ENCODE measurements at places on chromosomes 11 and 22.

GRCh38 chr11:121762820-121763219 is 310.1 kb upstream of the SORL1-AS1 start:
- no peak for DNase-seq

- no peak for DNase-seq
Measured at GRCh38 chr11:94175535-94175934, 46.9 kb downstream of the PANX1 start.

DNA sequence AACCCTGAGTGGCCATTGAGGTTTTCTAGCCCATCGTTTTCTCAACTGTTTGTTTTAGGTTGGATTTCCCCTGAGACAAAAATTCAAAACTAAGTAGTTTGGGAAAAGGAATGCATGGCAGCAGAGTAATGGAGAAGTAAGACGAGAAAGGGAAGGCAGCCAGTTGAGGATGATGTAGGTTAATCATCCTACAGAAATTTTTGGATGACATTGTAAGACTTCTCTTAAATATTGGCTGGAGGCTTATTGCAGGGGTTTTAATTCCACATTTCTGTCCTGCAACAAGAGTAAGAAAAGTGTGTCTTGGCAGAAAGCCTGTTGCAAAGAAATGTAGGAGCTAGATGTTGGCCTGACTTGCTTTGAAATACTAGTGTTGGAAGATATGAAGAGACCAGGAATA is 308.8 kb downstream of the LUZP2 start:
- DNase-seq = no peak

DNA sequence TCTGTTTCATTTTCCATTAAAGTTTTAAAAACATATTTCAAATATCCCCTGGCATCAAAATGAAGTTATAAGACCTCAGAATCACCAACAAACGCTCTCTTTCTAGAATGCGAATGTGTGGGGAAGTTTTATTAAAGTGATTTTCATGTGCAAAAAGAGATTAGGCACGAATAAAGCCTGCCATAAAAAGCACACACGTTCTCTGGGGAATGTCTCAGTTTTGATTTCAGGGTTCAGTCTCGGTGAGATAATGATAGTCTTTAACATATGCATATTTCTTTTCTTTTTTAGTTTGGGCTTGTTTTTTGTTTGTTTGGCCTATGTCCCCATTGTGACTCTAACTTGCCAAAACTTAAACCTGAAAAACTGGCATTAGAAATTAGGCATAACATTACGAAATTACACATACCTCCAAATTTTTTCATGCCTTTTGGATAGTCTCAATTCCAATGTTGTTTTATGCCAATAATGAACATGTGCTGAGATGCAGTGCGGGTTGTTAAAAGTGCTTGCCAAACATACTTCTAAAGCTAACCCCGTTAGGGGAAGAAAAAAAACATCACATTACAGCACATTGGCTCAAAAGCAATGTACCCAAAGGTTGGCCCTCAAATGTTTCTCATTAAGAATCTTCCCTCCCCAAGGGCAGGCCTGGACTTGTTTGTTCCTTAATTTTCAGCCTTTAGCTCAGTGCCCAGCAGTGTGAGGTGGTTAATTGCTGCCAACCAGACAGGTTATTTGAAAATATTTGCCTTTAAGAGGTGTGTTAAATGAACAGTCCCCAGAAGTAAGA is 33.2 kb upstream of the FBLN1 start:
- DNase-seq = no peak

DNA sequence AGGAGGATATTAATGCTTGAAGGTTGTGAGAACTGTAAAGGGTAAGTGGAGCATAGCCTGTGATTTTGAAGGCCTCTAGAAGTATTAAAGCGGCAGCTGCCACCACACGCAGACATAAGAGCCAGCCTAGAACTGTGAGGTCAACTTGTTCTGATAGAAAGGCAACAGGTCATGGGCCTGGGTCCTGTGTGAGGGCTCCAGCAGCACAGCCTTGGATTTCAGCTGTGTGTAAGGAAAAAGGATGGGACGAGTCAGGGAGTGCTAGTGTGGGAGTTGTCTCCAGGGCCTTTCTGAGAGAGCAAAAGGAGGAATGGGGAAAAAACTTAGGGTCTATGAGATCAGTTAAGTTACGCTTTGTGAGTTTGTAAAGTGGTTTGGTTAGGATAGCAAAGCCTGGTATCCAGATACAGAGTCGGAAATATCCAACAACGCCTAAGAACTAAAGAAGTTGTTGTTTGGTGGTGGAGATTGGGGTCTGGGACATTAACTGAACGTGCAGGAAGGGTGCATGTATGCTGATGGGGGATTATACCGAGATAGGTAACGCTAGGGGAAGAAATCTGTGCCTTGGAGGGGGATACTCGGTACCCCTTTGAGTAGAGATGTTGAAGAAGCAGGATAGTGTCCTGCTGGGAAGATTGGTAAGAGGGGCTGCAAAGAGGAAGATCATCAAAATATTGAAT is 17.4 kb upstream of the ANO1 start:
- DNase-seq = no peak

DNA sequence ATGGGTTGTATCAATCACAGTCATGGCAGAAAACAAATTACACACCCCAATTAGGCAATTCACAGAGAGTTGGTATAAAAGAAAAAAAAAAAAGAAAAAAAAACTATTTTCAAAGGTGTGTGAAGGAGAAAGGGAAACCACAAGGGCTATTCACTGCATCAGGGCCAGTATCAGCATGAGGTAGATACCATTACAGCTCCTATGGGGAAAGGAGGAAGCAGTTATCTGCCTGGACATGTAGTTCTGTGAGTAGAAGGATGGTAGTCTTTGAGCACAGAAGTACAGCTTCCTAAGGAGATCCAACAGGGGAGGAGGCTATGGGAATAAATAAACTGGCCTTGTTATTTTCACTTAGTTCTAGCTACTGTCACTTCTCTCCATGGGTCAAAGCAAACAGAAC is 746.1 kb downstream of the LUZP2 start:
- DNase-seq = no peak

GRCh38 chr11:72738199-72739141 is 13.7 kb downstream of the ARAP1 start:
- DNase-seq = peak; percentile 79

DNA sequence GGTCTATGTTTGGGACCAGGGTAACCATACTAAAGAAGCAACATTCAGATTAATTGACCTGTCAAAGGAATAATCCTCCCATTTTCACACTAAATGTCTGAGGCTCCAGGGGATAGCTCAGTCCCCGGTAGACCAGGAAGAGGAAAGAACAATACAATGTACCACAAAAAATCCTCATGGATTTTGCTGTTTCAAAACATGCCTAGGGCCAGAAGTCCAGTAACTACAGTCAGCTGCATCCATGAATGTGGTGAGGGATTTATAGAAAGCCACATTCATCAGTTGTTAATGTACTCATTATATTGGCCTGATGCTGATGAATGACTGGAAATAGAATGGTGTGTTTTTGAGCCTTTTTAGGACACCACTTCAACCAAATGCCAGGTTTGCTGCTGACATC is 6.9 kb upstream of the ETS1 start:
- no peak for DNase-seq

GRCh38 chr11:72685560-72686480 is 11.6 kb upstream of the PDE2A start:
- DNase-seq = no peak

- no peak for DNase-seq
Measured at GRCh38 chr11:61290905-61291690, 4.0 kb downstream of the VWCE start.

GRCh38 chr22:48476577-48476976 is 1351.1 kb downstream of the BRD1 start:
- DNase-seq = no peak

- no peak for DNase-seq
Measured at GRCh38 chr11:16160146-16160545, 196.2 kb downstream of the SOX6 start.

- DNase-seq = peak; percentile 81
Measured at GRCh38 chr11:76152086-76152681, 54.1 kb downstream of the WNT11 start.

GRCh38 chr22:31616315-31616980 is 45.6 kb downstream of the PISD start:
- peak; percentile 59 for DNase-seq

Measured in GM06990 (cell line).